Astrocyte of the spinal cord (primary cell): ENCODE measurements at places on chromosomes 1 and 21.

DNA sequence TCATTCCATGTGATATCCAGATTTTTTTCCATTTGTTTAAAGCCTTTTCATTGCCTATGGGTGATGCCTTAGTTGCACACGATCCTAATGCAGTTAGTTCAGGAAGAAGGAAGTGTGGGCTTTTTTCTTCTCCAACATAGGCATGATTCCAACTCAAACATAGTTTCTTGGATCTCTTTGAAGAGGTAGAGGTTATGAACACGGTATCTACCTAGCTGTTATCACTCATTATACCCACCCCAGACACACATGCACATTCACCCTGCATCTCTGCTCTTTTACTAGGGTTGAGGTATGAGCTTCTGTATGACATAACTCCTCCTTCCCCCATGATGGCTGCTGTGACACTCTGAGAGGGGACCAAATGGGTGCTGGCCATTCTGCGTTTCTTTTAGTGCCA, 122.1 kb upstream of the ZNF648 start:
- DNase-seq: no peak

DNA sequence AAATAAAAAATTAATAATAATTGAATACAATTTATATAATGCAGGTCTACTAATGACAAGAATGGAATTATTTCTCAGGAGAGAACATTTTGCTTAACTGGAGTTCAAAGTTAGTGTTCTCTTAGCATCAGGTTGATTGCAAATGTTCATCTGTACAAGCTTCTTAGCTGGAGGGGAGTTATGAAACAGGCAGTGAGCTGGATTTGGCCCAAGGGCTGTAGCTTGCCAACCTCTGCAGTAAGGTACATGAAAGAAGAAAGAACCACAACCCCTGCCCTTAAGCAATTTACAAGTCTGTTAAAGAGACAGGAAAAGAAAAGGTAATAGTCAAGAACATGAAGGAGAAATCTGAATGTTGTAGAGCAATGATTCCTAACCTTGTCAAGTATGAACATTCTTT, 17.0 kb downstream of the LPGAT1 start:
- DNase-seq: peak; percentile 66

GRCh38 chr1:62407398-62408009, 29.3 kb upstream of the USP1 start:
- peak; percentile 59 for DNase-seq

- DNase-seq: peak; percentile 60
Measured at GRCh38 chr1:30700528-30701257, 22.7 kb downstream of the MATN1 start.

DNA sequence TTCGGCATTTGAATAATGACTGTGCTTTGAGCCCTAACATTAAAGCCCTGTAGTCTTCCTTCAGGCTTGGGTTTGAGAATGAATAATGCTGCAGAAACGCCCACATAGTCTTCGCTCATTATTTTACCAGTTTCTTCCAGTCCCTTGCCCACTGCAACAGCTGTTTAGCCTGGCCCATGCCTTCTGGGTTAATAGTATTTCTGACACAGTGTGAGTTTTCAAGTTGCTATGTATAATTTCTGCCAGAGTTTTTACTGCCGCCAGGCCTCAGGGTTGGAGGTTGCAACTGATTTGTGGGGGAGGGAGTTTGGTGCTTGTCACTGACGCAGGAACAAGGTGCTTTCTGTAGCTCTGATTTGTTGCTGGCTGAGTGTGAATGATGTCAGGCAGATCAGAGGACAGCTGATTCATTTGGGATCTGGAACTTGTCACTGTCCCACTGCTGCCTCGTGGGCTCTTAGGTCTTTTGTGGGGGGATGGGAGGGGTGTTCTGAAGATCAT, 109.8 kb downstream of the MAST2 start:
- DNase-seq: peak; percentile 88

- DNase-seq: no peak
Measured at GRCh38 chr1:169345511-169345910, 22.1 kb downstream of the NME7 start.

DNA sequence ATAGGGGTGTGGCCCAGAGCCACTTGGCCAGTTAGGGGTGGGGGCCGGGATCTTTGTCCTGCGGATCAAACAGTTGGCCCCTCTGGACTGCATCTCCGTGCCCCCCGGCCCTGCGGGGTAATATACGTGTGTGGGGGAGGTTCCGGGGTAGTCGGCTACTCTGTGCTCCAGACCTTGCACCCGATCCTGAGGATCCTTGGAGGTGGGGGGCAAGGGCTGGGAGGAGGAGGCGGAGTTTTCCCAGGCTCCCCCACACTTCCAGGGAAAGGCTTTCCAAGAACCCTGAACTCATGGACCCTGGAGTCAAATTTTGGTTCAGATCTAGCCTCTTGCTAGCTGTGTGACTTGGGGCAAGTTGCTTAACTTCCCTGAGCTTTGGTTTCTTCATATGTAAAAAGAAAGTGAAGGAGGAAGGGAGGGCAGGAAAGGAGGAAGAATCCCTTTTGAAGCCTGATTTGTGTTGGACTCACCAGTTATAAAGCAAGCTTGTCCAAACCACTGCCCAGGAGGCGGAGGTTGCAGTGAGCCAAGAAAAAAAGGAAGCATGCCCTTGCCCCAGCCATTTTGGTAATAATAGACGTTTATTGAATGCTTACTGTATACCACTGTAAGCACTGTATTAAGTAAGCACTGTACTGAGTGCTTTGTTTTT, 686 bp downstream of the MIIP start:
- no peak for DNase-seq

DNA sequence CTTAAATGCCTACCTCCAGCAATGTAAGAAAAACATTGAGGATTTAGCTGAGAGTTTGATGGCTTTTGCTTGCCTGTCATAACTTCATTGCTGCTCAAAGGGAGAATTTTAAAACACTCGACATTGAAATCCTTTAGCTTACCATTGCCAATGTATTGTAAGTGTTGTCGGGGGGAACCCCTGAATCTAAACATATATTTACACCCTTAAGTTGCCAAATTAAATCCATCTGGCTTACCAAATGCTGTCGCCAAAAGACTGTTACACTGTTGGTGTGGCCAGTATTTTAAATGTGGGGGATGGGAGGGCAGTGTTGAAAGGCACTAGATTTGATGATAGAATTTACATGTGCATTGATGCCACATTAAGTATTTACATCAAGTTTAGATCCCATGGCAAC, 24.9 kb upstream of the C1orf105 start:
- DNase-seq: no peak

DNA sequence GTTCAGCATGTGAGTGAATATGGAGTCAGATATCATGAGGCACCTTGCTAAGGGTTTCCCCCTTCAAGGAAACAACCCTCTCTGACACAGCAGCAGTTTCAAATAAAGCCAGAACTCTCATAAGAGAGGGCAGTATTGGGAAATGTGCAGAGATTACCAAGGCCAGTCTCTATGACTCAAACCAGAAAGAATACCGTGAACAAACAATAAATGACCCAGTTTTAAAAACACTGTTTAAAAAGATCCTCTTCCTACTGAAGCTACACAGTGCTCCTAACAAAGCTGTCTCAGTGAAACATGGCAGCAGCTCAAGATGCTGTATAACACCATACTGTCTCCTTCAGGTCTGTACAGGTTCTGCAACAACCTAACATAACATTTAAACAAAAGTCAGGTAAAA, 102.6 kb downstream of the KIAA0319L start:
- DNase-seq: peak; percentile 65

- no peak for DNase-seq
Measured at GRCh38 chr1:184646824-184647223, 107.8 kb downstream of the EDEM3 start.

DNA sequence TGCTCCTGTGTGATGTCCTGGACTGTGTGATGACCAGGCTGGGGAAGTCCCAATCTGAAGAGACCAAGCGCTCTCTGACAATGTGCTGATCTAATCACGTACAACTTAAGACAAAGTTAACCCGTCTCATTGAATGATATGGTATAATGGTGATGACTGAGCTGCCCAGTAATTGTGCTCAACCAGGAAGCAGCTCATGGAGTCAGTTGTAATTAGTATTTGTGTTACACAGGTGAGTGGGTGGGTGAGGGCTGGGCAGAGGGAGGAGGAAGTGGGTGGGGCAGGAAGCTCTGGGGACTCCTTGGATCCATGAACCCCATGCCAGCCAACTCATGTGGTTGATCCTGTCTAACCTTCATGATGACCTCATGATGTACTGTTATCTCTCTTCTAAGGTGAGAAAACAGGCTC, 8.7 kb upstream of the ECE1 start:
- no peak for DNase-seq

GRCh38 chr1:169974067-169974466, 80.4 kb upstream of the SCYL3 start:
- no peak for DNase-seq

DNA sequence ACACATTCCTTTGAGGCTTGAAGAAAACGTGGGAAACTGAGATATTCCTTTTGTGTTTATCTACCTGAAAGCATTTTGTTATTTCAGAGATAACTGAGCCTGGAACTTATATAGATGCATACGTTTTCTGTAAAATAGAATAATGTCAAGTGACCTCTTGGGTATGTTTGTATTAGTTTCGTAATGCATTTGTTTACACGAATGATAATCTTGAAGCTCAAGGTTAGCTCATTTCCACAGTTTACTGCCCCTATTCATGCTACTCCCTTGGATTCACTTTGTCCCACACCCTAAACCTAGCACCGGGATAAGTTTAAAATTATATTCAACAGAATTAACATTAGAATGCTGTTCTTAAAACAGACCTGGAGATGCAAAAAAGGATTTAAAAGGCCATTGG, 54.4 kb downstream of the MRPL39 start:
- DNase-seq: no peak

DNA sequence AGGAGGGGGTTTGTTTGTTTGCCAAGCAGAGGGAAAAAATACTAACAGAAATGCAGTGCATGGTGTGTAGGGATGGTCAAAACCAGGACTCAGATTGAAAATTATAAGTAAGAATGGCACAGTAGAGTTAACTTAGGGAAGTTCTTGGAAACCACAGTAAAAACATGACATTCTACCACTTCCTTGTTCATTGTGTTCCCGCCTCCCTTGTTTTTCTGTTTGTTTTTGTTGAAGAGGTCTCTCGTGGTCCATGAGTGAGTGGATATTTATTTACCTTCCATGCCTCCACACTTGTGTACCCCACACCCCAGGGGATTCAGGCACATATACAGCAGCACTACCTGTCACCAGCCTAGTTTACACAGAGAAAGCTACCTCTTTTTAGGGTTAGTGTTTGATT, 69.6 kb downstream of the OLFML2B start:
- no peak for DNase-seq

- peak; percentile 4 for DNase-seq
Measured at GRCh38 chr1:238606457-238606856, 715.7 kb upstream of the ZP4 start.

DNA sequence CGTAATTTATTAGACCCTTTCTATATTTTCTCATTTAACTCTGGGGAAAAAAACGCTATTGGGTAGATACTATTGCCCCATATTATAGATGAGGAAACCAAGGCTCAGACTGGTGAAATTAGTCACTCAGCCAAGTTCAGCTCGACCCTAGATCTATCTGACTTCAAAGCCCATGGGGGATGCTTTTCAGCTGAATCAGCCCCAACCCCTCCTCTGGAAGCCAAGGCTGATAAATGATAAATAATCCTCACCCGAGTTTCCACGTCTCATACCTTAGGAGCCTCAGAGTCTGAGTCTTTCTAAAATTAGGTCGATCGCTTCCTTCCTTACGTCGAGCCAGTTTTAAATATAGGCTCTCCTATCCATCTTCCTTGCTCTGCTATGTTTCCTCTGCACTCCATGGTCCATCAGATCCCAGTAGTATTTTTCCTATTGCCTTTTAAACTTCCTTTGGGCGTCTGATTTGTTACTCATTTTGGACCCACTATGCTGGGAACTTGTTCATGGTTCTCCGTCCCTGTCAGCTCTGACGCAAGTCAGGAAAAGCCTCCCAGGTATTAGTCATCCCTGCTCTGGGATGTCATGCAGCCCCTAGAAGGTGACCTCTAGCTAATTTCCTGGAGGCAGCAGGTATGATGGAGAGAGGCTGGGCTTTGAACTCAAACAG, 122.8 kb downstream of the PLPP3 start:
- peak; percentile 58 for DNase-seq

DNA sequence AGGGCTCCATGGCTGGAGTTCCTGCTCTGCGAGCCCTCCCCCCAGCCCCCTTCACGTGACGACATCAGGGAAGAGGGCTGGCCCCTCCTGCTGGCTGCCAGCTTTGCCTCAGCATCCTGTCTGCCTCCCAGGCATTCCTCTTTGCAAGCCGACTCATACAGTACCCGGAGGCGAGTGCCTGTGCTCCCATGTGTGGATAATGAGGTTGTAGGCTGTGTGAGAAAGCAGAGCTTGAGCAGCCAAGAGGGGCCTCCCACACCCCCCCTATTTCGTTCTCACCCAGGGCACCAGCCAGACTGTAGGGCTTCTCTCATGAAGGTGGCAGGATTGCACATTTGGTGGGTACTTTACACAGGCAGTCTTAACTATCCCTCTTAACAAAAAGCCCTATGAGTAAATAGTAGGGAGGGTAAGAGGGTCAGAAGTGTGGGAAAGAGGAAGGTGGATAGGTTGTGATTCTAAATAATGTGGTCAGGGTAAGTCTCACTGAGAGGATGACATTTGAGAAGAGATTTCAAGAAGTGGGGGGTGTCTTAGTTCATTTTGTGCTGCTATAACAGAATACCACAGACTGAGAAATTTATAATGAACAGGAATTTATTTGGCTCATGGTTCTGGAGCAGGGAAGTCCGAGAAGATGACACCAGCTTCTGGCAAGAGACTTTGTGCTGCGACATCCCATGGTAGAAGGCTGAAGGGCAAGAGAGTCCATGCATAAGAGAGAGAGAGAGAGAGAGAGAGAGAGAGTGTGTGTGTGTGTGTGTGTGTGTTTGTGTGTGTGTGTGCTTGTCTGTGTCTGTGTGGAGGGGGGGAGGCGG, 113.5 kb downstream of the OMA1 start:
- DNase-seq: peak; percentile 66

- DNase-seq: no peak
Measured at GRCh38 chr1:63902844-63903589, 129.2 kb downstream of the ROR1 start.

DNA sequence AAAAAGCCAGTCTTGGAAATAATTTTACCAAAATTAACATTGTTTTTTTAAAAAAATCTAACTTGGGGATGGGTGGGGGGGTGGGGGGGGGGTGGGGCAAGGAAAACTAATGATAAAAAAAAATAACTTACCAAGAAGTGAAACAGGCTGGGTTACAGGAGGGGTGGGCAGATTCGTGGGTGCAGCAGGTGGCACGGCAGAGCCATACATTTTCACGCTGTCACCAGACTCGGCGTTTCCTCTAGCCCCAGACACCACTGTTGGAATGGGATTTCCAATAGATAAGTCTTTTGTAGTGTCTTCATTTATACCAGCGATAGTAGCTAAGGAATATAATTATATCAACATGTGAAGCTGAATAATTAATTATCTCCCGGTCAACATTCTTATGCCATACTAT, 25.4 kb downstream of the SOD1 start:
- no peak for DNase-seq

DNA sequence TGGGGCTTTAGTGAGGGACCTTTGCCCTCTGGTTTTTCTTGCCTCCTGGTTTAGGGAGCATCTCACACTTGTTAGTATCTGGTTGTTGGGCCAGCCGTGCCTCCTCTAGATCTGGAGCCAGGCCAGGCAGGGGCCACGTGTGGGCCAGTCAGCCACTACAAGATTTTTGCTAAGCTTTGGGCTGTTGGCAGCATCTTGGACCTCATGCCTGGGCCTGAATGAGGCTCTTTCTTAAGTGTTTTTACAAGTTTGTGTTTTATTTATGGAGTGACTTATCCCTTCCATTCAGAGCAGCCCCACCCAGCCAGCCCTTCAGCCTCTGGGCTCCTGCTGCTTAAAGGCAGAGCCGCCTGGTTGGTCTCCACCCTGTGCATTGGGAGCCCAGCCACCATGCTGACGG, 1.6 kb upstream of the SH3BGRL3 start:
- DNase-seq: peak; percentile 76

GRCh38 chr21:26659182-26659581, 86.1 kb upstream of the CYYR1 start:
- DNase-seq: no peak
